Esophagus (tissue), 2 donors: ENCODE measurements at places on chromosomes 3 and 15. TPM values are rescaled to one million over a fixed set of nuclear protein-coding genes. Genes with fewer than 3 reads are reported as not detected.

Gene HCLS1
- 6.4 TPM for polyA plus RNA-seq

Gene C2CD4B
- polyA plus RNA-seq, result 0.29 TPM

Gene GATM
- 15.7 TPM for polyA plus RNA-seq

Gene CIB2
- 2.6 TPM for polyA plus RNA-seq

Gene FOXL2
- polyA plus RNA-seq, result 0.04 TPM

Gene TBCCD1
- 2.7 TPM for polyA plus RNA-seq

Gene PYGO1
- polyA plus RNA-seq, result 0.62 TPM

Gene CCDC13
- 1.0 TPM for polyA plus RNA-seq

Gene OSTN
- polyA plus RNA-seq, result not detected
